ENCODE measurements at places on chromosomes 3 and 15.

- no peak for DNase-seq
Observed at GRCh38 chr15:30650012-30650929, 24.3 kb downstream of the ARHGAP11B start.

GRCh38 chr3:126895178-126896066, 87.5 kb upstream of the PLXNA1 start:
- no peak for DNase-seq

DNA sequence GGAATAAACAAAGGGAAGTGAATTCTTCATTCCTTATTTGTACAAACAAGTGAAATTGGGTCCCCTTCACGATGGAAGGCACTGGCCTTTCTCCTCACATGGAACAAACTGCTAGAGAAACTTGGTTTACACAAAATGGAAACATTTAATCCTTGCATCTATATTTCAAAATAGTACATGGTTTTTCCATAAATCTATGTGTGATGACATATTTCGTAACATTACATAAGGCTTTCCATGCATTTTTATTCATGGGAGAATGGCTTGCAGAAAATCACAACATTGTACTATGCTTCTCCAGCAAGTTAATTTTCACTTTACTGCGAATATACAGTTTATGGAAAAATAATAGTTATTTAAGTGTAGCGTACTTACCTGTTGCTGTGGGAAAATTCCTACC, 81.0 kb upstream of the CDIN1 start:
- no peak for DNase-seq

DNA sequence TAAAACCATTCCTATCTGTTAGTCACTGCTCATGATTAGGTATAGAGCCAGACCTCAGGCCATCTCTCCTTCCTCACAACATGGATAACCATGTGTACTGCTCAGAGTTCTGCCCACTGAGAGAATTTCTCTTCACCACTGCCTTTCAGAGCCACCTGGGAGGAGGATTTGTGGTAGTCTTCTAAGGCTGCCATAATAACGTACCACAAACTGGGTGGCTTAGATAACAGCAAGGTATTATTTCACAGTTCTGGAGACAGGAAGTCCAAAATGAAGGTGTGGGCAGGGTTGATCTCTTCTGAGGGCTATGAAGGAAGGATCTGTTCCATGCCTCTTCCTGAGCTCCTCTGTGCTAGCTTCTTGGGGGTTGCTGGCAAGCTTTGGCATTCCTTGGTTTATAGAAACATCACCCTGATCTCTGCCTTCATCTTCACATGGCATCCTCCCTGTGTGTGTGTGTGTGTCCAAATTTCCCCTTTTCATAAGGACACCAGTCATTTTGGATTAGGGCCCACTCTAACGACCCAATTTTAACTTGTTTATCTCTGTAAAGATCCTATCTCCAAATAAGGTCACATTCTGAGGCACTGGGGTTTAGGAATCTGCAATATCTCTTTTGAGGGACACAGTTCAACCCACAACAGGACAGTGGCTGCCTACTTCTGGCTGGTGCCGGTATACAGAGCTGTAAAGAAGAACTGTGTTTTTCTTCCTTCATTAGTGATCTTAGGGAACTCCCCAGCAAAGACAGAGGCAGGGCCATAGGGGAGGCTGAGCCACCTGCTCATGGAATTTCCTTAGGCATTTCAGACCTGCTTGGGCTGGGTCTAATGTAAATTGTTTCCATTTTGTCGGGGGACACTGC, 42.1 kb upstream of the NOX5 start:
- DNase-seq = no peak

DNA sequence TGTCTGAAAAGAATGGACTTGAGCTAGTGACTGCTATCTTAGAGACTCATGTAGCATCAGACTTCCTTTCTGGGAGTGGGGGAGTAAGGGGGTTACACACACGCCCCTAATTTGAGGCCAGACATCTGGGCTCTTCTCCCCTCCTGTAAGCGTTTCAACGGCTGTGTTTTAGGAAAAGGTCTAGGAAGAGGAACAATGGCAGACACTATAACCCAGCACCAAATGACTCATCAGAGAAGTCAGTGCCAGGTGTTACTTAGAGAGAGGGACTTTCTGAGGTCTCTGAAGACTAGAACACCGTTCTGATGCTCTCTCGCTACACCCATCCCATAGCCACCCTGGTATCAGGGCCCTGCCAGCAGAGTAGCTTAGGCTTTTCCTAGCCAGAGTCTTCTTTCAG, 65.5 kb downstream of the SSUH2 start:
- DNase-seq = no peak

DNA sequence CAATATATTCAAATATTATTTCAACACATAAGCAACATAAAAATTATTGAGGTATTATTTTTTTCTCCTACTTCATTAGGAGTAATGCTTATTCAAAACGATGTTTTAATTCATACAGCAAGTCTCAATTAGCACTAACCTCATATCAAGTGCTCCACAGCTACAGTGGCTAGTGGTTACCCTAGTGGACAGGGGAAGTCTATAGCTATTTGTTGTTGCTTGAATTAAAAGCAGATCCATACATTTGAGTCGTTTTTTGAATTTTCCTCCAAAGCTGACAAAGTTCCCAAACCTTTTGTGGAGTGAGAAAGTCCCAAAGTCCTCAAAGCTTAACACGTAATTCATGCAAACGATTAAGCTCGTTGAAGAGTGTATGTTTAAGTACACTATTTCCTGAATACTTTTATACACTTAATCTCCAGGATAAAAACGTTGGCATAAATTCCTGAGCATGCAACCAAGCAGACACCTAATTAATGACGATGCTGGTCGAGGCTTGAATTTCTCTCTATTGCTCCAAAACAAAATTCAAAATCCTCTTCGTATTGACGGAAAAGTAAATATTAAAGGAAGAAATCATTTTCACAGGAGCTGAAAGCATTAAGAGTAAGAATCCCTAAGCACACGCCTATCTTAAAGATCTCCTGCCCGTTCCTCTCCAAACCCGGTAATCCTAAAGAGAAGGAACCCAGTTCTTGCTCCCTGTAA, 985 bp downstream of the VPS13C start:
- no peak for DNase-seq

GRCh38 chr3:42055291-42055690, 35.9 kb upstream of the TRAK1 start:
- DNase-seq = no peak

DNA sequence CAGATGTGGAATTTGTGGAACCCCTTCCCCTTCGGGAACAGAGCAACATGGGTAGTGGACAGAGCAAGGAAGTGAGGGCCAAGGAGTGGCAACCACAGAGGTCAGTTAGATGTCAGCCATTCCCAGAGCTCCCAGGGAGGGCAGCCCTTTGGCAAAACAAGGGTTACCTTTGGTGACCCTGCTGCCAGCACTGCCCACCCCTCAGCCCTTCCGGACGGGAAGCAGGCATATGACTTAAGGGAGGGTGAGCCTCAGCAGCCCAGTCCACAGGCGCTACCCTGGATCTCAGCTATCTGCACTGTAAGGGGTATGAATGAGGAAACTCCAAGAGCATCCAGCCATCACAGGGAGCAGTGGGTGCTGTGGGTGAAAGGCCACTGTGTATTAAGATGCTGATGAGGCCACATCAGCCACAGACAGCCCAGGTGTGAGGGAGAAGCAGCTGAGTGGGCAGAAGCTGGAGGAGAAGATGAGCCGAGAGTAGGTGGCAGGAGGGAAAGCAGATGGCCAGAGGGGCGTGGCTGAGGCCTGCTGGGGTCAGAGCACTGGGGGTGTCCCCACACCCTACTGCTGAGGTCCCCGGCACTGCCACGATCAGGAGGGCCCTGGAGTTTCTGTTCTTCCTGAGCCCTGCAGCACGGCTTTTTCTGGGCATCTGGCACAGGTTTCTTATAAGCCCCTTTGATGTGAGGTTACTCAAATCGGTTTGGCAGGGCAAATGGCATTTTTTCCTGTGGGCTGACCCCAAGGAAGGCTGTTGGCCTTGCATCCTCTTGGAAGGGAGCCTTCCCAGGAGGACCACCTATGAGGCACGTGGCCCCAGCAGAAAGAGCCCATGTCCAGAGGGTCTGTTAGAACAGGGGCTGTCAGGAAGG, 6.2 kb downstream of the PLA2G4D start:
- no peak for DNase-seq

- DNase-seq = no peak
Observed at GRCh38 chr15:100439514-100439913, 89.2 kb downstream of the CERS3 start.

GRCh38 chr3:169966951-169967915, 626 bp downstream of the SEC62 start:
- peak; percentile 44 for DNase-seq

- no peak for DNase-seq
Observed at GRCh38 chr3:42557854-42558253, 23.9 kb downstream of the SEC22C start.

DNA sequence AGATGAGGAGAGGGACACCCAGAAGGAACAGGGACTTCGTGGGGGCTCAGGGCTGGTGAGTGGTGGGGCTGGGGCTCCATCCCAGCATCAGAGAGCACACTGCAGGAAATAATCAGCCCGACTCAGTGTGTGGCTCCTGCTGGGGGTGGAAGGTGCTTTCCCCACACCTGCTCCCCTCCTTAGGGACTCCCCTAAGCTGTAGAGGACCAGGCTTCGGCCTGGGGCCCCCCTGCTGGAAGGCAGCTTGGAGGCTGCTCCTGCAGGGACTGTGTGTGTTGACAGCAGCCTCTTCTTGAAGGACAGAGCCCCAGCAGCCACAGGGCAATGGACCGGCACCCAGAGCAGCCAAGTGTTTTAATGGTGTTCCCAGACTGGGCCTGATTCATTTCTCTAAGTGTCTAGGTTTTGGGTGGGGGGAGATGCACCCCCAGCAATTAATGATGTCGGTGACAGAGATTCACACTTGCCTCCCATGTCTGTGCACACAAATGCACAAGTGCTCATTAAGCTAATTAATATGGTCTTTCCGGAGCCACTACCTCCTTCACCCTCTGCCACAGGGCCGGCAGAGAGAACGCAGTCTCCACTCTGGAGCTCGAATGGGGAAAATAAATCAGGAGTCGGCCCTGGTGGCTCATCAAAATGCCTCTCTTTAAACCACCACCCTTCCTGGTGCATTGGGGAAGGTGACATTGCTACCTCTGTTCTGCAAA, 16.9 kb upstream of the FGD5 start:
- no peak for DNase-seq

DNA sequence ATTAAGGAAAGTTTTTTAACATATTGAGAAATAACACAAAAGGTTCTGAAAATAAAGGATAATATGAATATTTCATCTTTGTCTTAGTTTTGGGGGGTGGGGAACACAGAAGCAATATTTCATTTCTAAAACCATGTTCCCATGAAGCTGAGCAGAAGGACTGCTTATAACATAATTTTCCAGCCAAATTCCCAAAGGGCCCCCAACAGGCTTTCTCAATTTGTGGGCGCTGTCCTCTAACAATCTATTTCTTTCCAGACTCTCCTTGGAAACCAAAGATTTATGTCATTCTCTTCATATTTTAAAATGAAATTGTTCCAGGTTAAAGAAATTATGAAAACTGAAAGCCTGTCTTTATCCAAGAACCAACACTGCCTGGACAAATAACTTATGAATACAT, 273.5 kb downstream of the ZBTB20 start:
- DNase-seq = no peak

DNA sequence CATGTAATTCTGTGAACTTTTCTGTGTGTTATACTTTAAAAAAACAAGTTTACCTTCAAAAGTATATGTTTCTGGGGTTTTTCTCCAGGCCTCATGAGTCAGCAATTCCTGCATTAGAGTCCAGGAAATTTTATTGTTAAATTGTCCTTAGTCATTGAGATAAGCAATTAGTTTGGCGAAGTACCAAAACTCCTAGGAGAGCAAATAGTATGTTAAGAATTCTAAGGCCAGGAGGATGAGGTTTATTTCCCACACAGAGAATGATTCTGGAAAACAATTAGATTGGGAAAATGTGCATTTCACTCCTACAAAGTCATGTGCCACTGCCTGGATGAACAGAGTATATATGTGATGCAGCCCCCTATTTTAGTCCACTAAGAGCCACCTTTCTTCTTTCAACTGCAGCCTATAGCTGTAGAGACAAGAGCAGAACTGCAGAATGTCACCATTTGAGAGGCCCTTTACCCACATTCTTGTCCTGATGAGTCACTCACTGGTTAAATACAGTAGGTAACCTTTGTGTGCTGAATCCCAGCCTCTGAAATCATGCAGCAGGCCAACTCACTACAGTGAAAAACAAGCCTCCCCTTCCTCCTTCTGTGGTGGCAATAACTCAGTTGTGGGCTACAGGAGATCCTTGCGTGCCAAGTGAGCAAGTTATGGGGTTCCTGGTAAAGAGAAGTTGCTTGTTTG, 452.8 kb upstream of the THBS1 start:
- no peak for DNase-seq

DNA sequence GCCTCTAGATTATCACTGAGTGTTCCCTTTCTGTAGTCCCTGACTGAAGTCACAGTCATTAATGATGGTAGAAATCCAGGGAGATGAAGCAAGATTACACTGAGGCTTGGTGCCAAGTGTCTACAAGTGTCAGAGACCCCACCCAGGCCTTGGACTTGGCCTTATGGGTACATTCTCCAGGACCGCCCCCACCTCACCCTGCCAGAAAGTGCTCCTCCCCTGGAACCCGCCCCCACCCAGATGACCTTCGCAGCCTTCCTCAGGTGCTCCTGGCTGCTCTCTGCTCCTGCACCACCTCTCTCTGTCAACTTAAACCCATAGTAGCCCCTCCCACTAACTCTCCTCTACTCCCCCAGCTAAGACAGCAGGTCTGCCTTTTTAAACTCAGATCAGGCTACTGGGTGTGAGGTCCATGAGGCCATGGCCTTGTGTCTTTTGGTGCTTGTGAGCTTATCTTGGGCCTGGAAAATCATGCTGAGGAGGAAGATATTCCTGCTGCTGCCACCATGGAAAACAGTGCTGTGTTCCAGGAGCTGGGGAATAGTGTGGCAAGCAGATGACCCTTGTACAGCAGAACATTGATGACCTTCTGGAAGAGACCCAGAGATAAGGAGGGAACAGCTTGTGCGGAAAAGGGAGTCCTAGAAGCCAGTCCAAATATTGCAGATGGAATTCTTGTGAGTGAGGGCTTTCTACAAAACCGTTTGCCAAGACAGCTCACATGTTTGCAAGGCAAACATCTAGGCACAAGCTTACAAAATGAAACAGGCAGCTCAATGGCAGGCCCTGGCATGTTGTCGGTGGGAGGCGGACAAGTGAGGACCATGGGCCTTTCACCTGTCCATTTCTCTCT, 40.3 kb upstream of the NDUFB4 start:
- no peak for DNase-seq

GRCh38 chr3:153094386-153094785, 67.6 kb upstream of the RAP2B start:
- no peak for DNase-seq

GRCh38 chr3:188972310-188972709, 199.5 kb upstream of the TPRG1 start:
- no peak for DNase-seq

- no peak for DNase-seq
Observed at GRCh38 chr15:51444112-51444511, 102.7 kb downstream of the GLDN start.

GRCh38 chr15:59237119-59237855, 30.6 kb downstream of the LDHAL6B start:
- DNase-seq = no peak

DNA sequence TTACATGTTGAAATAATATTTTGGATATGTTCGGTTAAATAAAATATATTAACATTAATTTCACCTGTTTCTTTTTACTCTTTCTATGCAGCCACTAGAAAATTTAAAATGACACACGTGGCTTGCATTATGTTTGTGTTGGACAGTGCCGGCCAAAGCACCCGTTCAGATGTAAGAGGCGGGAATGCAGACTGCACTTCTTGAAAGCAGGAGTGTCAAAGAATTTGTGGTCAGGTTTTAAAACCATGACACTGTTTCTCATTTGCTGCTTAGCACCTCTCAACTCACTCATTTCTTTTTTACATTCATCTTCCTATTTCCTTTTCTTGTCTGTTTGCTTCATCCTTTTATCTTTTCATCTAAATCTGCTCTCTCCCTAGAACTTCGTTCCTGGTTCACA, 35.3 kb upstream of the MINAR1 start:
- DNase-seq = no peak
